ENCODE measurements at places on chromosomes 12 and 14.

DNA sequence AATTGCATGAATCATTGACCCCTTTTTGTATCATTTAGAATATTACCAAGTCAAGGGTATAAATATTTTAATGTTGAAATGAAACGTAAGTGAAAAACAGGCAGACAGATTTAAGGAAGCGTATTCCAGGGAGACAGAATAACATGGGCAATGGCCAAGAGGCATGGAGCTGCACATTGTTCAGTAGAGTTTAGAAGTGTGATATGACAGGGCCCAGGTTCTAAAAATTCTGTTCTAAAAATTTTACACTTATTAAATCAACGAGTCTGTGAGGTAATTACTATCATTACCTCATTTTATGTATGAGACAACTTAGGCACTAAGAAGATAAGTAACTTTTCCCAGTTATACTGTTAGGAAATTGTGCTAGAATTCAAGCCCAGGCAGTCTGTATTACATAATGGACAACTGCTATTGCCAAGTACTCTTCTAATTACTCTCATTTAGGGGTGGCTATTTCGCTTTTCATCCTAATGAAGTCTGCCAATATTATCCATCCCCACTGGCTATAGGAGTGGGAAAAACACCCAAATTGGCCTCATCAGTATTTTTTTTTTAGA lies 103.2 kb upstream of the NAV3 start:
- no peak for DNase-seq

DNA sequence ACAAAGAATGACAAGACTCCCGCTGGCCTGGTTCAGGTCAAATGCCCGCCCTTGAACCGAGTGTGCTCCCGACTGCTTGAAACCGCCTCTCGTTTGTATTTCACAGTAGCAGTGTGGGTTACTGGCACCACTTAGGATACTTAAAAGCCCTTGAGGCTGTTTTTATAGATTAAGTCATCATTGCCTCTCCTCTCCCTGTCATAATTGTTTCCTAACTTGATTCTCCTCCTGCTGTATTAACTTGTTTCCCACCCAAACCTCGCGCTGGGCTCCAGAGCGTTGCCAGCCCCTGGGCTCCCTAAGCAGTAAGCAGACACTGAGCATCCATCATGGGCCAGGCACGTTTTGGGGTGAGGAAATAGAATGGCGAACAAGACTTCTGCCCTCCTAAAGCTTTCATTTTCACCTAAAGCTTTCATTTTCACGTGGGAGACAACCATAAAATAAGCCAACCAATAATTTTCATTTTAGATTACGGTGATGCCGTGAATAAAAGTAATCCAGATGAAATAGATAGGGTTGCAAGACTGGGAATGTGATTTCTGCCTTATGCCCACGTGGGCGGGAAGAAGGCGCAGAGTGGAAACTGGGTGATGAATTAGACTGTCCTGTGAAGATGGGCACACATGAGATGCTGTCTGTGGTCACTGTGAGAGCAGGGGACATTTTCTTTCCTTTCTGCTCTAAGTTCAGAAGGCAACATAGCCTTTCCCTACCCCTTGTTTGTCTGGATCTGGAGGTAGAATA lies 97.5 kb downstream of the PPP2R5C start:
- peak; percentile 26 for DNase-seq

- peak; percentile 15 for DNase-seq
Observed at GRCh38 chr14:44316647-44317440, 190.2 kb downstream of the FSCB start.

DNA sequence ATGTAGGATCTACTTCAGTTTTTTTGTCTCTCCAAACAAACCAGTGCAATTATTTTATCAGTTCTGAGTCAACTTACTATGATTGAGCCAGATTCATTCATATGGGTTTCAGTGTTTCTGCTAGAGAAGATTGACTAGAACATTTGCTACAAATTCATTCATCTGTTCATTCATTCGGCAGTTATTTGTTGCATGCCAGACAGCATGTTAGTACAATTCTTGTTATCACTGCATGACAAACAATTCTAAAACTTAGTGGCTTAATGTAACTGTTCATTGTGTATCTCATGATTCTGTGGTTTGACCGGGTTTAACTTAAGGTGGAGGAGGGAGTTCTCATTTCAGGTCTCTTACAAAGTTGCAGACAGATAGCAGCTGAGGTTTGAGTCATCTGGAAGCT lies 52.3 kb downstream of the POLR3B start:
- DNase-seq: no peak

DNA sequence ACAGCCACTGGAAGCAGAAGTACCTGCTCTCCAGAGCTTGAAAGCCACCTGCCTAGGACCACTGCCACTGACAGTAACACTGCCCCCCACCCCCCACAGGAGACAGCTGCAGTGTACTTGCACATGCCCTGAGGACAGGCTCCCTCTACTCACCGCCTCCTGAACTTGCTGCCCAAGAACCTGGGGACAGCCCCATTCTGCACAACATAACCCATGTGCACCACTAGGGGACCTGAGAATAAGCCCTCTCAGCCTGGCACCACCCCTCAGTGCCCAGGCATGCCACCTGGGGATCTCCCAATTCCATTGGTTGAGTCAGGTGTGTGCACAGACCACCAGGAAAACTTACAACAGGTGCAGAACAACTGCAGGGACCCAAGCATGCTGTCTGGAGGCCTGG lies 67.1 kb upstream of the KIF21A start:
- no peak for DNase-seq

GRCh38 chr12:85367936-85368335 lies 87.9 kb downstream of the ALX1 start:
- DNase-seq: no peak

Data from stimulated activated CD4-positive, alpha-beta T cell treated with anti-CD3 and anti-CD28 coated beads, Interleukin-15, amount 100 ng/mL, for 24 hours (primary cell).